Adipocyte (in vitro differentiated cells): ENCODE measurements at places on chromosomes 5 and 9.

DNA sequence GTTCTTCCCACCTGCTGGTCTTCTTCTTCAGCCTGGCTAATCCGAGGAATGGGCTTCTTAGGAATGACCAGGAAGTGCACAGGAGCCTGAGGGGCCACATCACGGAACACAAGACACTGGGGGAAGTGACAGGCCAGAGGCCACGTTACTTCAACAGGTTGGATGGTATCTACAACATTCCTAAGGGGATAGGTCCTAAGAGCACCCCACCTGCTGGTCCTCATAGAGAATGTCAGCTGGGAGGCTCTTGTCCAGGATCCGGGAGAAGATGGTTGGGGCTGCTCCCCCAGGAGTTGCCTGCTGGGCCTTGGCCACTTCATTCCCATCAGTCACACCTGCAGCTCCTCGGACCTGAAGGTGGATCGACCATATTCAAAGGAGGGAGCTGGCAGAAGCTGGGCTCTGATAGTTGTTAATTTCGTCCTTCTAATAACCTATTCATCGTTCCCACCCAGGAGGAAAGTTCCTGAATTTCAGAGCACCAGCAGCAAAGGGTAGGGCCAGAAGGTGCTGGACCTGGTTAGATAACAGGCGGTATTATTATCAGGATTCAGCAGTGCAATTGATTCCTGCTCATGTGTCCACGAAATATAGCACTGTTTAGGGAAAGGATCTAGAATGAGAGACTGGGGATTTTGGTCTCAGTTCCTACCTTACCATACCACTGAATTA lies 1.3 kb downstream of the HINT2 start:
- DNase-seq, result peak; percentile 50

- DNase-seq, result no peak
These were observed 15.0 kb upstream of the POU5F2 start for GRCh38 chr5:93756372-93756771.

GRCh38 chr9:85502815-85503655 lies 238.7 kb downstream of the AGTPBP1 start:
- DNase-seq, result no peak

- no peak for DNase-seq
These were observed 79.4 kb downstream of the CAAP1 start for GRCh38 chr9:26813247-26813646.

GRCh38 chr5:77869116-77869798 lies 93.1 kb upstream of the TBCA start:
- DNase-seq, result no peak

- DNase-seq, result no peak
These were observed 319.2 kb upstream of the CD180 start for GRCh38 chr5:67515762-67516161.

GRCh38 chr5:61943713-61944112 lies 362.3 kb upstream of the KIF2A start:
- no peak for DNase-seq

GRCh38 chr5:68818057-68818695 lies 275.6 kb upstream of the SLC30A5 start:
- peak; percentile 25 for DNase-seq

- no peak for DNase-seq
These were observed 10.4 kb upstream of the SLC36A2 start for GRCh38 chr5:151357792-151358191.

GRCh38 chr5:41539454-41539853 lies 29.1 kb upstream of the PLCXD3 start:
- DNase-seq, result no peak

DNA sequence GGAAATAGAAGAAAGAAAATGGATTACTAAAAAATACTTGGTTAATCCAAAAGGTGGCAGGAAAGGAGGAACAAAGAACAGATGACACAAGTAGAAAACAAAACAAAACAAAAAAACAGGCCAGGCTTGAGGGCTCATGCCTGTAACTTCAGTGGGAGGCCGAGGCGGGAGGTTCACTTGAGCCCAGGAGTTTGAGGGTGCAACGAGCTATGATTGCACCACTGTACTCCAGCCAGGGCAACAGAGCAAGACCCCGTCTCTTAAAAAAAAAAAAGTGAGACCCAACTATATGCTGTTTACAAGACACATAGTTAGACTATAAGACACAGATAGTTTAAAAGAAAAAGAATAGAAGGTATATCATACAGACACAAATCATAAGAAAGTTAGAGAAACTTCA lies 59.5 kb downstream of the AK8 start:
- no peak for DNase-seq
